ENCODE measurements at places on chromosomes 2 and 18.

DNA sequence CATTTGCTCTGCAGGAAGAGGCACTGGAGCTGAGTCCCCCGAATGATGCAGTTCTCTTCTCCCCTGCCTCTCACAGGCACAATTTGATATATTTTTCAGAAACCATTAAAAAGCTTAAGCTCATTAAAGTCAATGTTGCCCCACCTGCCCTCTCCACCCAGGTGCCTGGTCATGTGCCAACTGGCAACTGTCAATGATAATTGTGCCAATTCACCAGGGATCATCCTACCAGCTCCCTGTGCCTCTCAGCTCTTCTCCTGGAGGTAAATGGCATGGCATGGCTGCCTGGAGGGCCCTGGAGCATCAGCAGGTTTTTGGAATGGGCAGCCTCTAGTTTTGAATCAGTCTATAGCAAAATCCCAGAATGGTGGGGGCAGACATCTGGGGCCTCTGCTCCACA is 279.6 kb upstream of the ID2 start:
- no peak for DNase-seq

DNA sequence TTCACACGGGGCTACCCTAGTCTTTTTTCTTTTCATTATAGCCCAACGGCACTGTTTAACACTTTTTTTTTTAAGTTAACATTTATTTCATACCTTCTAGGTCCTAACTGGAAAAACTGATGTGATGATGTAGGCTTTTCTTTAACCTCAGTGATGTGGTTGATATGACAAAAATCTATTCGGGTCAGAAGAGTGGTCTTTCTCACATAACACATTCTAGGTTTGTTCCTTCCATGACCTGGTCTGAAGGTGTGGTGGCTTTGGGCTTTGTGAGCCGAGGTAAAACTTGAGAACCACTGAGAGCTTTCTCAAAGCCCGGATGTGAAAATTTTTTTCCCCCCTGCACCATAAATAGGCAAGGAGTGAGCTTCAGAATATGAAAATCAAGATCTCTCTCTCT is 44.2 kb downstream of the GPD2 start:
- DNase-seq, result no peak

DNA sequence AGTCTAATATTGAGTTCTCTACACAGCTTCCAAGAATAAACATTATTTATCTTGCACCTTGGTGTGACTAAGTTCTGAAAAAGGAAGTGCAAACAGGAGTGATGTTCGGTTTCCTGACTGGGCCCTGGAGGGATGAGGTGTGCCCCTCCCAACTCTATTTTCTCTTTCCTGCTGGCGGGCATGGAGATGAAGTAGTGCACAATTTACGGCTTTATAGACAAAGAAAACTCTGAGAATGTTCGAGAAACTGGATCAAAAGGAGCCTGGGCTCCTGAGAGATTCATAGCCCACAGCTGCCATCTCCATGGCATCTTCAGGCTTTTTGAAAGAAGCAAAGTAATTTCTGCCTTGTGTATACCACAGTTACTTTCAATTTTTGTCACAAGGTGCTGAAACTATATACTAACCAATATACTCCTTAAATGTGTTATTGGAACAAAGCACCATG is 22.3 kb downstream of the LRATD1 start:
- no peak for DNase-seq

- DNase-seq, result no peak
Measured at GRCh38 chr2:128642316-128642715, 323.6 kb upstream of the HS6ST1 start.

GRCh38 chr2:139813340-139813739 is 1033.2 kb upstream of the NXPH2 start:
- no peak for DNase-seq

GRCh38 chr18:50621366-50621765 is 61.5 kb downstream of the MAPK4 start:
- no peak for DNase-seq

- no peak for DNase-seq
Measured at GRCh38 chr18:48950536-48951447, at the start of gene SMAD7. SMAD7 (minus strand) TSS chr18:48950965; CDS start chr18:48950424, 541 bp downstream.

GRCh38 chr2:152336119-152336853 is 1.3 kb downstream of the FMNL2 start:
- no peak for DNase-seq

DNA sequence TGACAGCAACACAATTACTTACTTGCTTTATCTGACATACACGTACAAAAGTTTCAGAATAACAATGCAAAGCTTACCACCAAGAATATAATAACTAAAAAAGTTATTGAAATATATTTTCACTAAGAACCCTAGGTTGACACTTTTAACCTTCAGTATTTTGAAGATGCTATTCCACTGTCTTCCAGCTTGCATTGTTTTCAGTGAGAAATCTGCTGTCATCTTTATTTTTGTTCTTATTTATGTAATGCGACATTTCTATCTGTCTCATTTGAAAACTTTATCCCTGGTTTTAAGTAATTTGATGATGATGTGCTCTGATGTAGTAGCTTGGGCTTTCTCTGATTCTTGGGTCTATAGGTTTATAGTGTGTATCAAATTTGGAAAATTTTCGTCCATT is 165.0 kb upstream of the SMIM21 start:
- no peak for DNase-seq

- DNase-seq, result no peak
Measured at GRCh38 chr2:217162533-217162932, 302.7 kb upstream of the TNP1 start.

DNA sequence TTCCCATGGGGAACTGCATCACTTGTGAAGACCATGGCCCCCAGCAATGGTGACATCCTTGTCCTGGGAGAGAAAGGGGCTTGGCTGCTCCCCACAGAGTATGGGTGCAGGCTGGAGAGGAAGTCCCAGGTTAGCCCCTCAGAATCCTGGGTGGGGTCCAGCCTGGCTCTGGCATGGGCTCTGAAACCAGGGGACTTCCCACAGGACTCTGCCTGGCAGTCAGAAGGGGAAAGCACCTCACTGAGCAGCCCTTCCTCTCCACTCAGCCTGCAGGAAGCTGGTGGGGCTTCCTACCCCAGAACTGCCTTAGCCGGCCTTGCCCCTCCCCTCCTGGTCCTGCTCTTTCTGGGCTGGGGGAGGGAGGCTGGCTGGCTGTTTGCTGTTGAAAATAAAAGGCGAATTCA is 3.7 kb downstream of the NEURL3 start:
- no peak for DNase-seq

DNA sequence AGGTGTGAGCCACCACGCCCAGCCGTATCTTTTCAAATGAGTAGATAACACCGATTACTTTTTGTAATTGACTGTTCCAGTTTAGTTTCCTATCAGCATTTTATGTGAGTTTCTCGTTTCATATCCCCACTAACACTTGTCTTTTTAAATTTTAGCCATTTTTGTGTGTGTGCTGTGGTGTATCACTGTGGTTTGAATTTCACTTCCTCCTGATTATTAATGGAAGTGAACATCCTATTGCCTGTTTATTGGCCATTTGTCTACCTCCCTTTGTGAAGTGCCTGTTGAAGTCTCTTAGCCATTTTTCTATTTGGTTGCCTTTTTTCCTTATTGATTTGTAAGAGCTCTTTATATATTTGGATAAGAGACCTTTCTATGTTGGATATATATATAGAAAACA is 91.7 kb upstream of the STON1 start:
- DNase-seq, result no peak

- no peak for DNase-seq
Measured at GRCh38 chr2:15828576-15828975, 111.8 kb upstream of the MYCN start.

DNA sequence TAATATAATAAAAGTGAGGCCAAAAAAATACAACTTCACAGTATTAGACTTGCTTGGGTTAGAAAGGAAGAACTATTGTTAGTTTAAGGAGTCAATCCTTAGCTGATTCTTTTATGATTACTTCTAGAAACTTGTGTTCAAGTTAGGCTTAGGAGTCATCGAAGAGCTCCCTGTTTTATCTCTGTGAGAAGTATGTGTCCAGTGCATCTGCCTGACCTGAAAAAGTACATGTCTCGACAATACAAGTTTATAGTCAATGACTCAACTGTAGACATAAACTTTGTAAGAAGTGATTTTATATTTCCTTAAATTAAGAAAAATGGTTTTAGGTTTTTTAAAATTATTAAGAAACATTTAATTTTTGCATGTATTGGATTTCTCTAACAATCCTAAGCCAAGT is 571.2 kb downstream of the ZEB2 start:
- DNase-seq, result no peak

GRCh38 chr18:53838746-53839145 is 385.7 kb downstream of the MBD2 start:
- DNase-seq, result no peak
